ENCODE measurements at places on chromosomes 1 and 21.

GRCh38 chr1:27306071-27306470 lies 15.9 kb upstream of the TMEM222 start:
- DNase-seq: no peak

DNA sequence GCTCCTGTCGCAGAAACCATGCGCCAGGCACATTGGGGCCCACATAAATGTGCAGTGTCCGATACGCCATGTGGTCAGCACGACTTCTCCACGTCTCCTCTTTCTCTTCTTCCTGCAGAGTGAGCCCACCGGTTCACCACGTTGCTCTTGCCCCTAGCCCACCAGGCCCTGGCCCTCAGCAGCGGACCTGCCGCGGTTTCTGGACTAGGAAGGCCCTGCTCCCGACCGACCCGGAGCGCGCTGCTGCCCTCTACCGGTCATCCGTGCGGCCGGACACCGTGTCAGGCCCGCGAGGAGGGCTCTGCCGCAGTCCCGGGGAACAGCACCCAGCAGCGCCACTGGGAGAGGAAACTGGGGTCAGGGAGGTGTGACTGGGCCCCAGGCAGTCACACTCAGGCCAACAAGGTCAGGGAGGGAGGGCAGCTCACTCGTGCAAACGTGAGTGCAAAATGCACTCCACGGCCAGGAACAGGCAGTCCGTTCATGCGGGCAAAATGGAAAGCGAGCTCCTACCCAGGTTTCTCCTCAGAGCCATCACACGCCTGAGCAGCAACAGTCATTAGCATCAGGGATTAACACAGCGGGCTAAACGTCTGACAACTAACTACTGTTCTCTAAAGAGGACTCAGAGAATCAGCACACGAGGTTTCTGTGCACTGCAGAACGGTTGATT lies 13.7 kb downstream of the TLR5 start:
- DNase-seq: peak; percentile 62

GRCh38 chr1:244384066-244384465 lies 67.6 kb downstream of the ADSS2 start:
- no peak for DNase-seq

GRCh38 chr1:97252076-97252475 lies 530.5 kb downstream of the PTBP2 start:
- DNase-seq: no peak

GRCh38 chr1:32249831-32250525 lies 1.1 kb upstream of the LCK start:
- DNase-seq: peak; percentile 87

DNA sequence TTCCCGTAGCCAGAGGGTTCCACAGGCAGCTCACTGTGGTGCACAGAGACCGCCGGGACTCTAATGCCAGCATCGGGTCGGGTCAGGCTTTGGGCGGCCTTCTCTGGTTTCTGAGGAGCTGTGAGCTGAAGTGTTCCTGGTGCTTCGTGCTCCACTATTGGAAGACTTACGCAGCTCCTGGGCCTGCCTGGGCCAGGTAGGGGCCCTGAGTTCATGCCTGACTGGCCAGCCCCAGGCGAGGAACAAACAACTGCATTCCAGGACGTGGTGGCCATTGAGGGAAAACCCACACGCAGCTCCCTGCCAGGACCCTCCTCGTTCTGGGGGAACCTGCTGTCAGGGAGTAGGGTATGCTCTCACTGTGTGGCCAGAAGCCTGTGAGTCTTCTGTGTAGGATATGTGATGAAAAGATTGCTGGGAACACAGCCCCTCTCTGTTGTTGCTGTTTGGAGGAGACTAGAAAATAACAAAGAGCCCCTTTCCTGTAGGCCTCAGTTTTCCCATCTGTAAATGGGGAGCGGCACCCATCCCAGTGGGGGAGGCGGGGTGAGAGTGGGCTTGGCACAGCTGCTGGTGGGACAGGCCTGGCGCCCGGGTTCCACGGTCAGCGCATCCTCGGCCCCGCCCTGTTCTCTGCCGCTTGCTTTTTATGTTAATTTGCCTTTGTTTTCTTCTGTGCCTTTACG lies 8.4 kb downstream of the RER1 start:
- DNase-seq: no peak

DNA sequence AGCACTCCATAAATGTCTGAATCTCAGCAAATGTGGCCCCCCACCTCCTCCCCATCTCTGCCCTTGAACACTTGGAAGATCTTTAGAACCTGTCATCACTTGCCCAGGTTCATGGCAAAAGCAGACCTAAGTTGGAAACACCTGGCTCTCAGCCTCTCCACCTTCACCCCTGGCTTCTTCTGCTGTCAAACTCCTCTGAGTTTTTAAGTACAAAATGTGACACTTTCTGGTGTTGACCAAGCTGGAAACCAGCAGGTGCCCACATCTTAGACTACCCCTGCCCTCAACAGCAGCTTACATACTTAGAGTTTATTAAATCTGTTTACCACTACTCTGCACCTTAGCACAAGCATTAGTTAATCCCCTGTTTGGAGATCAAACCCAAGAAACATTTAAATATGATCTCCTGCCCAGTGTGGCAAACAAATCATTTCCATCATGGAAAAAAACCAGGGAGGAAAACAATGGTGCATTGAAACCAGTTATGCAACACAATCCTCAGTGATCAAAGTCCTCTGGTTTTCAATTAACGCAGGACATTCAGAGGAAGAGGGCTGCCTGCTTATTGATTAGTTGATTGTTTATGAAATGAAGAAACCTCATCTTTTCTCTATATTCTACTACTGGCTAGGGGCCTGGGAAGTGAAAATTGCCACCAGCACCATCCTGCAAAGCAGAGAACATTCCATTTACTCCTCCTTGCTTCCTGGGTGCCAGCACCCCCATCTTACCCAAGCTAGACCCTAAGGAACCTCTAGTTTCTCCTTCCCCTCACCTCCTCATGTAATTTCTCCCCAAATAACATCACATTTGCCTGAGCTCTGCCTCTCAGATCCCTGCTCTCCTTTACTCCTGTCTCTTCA lies 139.4 kb upstream of the RAB4A start:
- DNase-seq: no peak

DNA sequence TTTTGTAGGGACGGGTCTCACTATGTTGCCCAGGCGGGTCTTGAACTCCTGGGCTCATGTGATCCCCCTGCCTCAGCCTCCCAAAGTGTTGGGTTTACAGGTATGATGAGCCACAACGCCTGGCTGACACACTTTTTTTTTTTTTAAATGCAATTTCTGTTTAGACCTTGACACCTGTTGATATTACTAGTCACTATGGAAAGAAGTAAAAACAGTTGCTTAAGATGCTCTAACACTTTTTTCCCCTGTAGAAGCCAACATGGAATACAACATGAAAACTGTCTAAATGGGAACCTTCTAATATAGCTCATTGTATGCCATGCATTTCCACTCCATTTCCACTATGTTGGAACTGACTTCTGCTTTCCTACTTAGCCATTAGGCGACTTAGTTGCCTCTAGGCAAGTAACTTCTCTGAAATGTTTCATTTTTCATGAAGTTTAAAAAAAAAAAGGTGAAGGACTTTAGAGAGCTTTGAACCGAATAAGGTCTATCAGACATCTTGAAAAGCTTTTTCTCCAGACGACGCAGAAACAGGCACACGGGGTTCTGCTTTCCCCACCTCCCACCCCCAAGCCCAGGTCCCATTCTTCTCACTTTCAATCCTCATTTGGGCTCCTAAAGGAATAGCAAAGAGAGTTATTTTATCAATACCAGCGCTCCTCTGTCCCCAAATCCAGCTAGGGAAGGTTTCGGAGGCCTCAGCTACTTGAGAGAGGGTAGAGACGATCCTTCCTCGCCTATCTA lies 648 bp upstream of the DR1 start:
- no peak for DNase-seq

- no peak for DNase-seq
These were observed 18.8 kb upstream of the F3 start for GRCh38 chr1:94560333-94560732.

DNA sequence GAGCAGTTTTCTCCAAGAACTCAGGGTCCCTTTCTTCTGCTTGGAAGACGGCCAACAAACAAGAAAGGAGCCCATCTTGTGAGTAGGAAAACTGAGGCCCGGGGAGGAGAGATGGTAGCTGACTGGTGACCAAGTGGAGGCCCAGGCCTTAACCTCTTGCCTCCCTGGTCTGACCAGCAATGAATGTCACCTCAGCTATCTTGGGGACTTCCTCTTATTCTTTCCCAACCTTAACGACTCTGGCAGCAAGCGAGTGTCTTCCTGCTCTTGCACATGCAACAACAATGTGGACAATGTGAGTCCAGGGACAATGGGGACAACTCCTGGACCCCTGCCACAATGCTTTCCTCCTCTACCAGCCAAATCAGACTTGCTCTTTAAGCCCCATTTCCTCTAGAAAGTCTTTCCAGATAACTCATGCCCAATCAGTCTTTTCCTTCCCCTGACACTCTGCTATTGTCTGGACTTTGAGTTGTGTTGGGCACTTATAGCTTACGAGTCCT lies 12.6 kb downstream of the HSPG2 start:
- DNase-seq: no peak

DNA sequence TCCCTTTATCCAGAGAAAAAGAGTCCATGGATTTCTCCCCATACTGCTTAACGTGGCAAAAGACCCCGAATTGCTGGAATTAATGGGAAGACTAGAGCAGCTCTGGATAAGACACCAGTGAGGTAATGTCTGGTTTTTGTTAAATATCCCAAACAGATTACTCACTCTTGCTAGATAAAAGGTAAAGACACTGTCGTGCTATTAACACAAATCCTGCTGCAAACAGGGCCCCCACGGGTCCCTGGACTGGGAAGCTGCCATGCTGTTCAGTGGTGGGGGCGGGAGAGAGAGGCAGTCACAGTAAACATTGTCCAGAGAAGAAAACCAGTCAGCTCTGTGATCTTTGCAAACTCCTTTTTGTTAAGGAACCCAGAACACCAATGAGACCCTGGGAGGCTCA lies 15.2 kb upstream of the SRP9 start:
- DNase-seq: no peak

DNA sequence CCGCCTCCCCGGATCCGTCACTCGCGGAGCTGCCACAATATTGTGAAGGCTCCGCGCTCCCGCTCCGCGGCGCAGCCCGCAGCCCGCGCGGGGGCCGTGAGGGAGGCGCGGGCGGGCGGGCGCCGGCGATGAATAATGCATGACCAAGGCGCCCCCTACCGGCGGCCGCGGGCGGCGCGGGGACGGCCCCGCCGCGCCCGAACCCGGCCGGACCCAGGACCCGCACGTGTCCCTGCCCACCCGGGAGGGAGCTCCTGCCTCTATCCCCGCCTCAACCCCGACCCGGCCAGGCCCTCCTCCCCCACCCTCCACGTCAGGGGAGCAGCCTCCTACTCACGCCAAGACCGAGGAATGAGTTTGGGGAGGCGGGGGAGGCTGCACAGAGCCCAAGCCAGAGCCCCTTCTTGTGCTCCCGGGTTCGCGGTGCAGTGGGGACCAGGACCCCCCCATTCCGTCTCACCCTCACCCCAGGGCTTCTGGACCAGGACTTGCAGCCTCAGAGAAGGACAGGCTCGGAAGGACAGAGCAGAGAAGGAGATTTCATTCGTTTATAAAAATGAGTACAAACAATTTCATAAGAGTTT lies 70.8 kb upstream of the CASZ1 start:
- peak; percentile 57 for DNase-seq

GRCh38 chr1:76083189-76083588 lies 8.6 kb downstream of the ST6GALNAC3 start:
- no peak for DNase-seq
